ENCODE measurements at places on chromosomes 7 and 10. TPM values are rescaled to one million over a fixed set of nuclear protein-coding genes. Genes with fewer than 3 reads are reported as not detected.

Gene AKR1C8
- not detected for total RNA-seq

DNA sequence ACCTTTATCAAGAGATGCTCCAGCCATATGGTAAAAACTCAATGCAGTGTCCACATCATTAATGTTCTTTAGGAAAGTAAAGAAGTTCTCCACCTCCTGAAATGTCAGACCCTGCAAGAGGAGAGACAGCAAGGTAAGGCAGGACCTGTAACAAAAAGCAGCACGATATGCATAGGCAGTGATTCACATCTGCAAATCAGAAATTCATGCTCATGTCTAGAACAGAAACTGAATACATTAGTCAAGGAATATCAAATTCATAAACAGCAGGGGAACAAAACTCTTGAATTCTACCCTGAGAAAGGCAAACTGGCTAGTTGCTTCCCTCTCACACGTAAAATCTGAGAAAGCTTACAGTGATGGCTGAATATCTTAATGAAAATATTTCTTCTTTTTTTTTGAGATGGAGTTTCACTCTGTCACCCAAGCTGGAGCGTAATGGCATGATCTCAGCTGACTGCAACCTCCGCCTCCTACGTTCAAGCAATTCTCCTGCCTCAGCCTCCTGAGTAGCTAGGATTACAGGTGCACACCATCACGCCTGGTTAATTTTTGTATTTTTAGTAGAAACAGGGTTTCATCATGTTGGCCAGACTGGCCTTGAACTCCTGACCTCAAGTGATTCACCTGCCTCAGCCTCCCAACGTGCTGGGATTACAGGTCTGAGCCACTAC, 53.3 kb upstream of the DNAJB12 start:
- H3K27me3 ChIP-seq, result no peaks in the 10 kb centered on the region
- no peak overlapping the region for H3K27ac ChIP-seq
- H3K4me1 ChIP-seq, result no peaks in the 10 kb centered on the region
- peaks cover 1% of the 10 kb centered on the region for H3K36me3 ChIP-seq

- no peaks in the 10 kb centered on the region for H3K36me3 ChIP-seq
- no peak overlapping the region for H3K4me3 ChIP-seq
- peaks cover 26% of the 10 kb centered on the region for H3K4me1 ChIP-seq
These were observed 337.0 kb upstream of the GALNT17 start for GRCh38 chr7:70794962-70795361.

DNA sequence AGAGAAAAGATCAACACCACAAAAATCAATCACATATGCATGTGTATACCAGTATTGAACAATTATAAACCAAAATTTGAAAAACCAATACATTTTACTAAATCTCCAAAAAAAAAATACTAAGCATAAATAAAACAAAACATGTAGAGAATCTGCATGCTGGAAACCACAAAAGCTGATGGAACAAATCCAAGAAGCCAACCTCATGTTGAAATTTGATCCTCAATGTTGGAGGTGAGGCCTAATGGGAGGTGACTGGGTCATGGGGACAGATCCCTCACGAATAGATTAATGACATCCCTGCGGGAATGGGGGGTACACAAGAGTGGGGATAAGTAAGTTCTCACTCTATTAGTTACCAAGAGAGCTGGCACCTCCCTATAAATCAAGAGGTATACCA, 82.5 kb downstream of the OAT start:
- peaks cover 3% of the 10 kb centered on the region for H3K27me3 ChIP-seq
- H3K36me3 ChIP-seq, result no peaks in the 10 kb centered on the region
- no peaks in the 10 kb centered on the region for H3K4me1 ChIP-seq

GRCh38 chr10:46526682-46527038, 29.8 kb downstream of the GPRIN2 start:
- H3K4me3 ChIP-seq, result no peak overlapping the region
- H3K36me3 ChIP-seq, result no peaks in the 10 kb centered on the region
- H3K4me1 ChIP-seq, result peaks cover 12% of the 10 kb centered on the region
- no peak overlapping the region for H3K27ac ChIP-seq
- 0 out of 2 replicates have a peak, but pooled peaks cover 2% of the 10 kb centered on the region for H3K27me3 ChIP-seq

DNA sequence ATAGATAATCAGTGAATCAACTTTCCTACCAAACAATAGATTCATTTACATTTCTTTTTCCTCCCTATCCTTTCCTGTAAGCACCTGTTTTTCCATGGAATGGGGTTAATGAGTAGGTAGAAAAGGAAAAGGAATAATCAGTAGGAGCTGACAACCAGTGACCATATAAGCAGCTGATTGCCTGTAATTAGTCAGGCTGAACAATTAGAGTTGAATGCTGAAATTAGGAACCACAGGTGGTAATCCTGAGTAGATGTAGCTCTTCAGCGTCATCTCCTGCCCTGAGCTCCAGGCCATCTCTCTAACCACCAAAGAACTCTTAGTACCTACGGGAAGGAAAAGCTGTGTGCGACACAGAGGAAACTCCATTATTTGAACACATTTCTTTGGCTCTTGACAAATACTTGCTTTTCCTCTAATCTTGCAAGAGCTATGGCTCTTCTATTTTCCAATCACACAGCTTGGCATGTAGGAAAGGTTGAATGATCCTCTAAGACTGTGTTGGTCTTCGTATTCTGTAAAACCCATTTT, 63.8 kb downstream of the KLHDC10 start:
- no peak for DNase-seq
- H3K27ac ChIP-seq, result no peak overlapping the region
- peaks cover 39% of the 10 kb centered on the region for H3K36me3 ChIP-seq
- H3K4me3 ChIP-seq, result no peak overlapping the region
- H3K4me1 ChIP-seq, result no peaks in the 10 kb centered on the region

GRCh38 chr10:93073539-93074146, at the start of gene CYP26A1:
Gene CYP26A1, plus strand, starts transcription at chr10:93073893. Its CDS starts 42 bp downstream, at chr10:93073935.
- peaks cover 36% of the 10 kb centered on the region for H3K4me1 ChIP-seq
- DNase-seq, result no peak
- H3K27ac ChIP-seq, result no peak within 1 kb of the TSS
- peak within 1 kb of the TSS; percentile 56 for H3K4me3 ChIP-seq
- peaks cover 11% of the 10 kb centered on the region for H3K27me3 ChIP-seq
- H3K36me3 ChIP-seq, result no peaks in the 10 kb centered on the region

DNA sequence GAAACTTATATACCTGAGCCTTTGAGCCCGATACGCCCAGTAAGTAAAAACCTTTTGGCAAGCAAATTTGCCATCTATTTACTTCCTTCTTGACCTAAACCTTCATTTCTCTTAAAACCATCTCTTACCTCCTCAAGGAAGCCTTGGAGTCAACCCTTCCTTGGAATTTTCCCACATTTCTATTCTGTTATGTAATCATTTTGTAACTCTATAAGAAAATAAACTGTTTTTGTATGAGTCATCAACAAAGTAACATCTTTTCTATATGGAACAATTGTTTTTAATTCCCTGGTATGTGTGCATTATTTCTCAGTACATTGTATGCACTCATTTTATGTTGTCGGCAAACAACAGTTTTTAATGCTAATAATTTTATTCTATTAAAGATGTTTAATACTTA, 162.0 kb downstream of the TEX36 start:
- no peaks in the 10 kb centered on the region for H3K4me1 ChIP-seq
- H3K36me3 ChIP-seq, result no peaks in the 10 kb centered on the region
- H3K27ac ChIP-seq, result no peak overlapping the region
- no peak overlapping the region for H3K4me3 ChIP-seq

GRCh38 chr10:18261063-18261610, 120.9 kb downstream of the CACNB2 start:
- no peaks in the 10 kb centered on the region for H3K36me3 ChIP-seq
- no peak for DNase-seq
- peaks cover 8% of the 10 kb centered on the region for H3K4me1 ChIP-seq
- H3K27me3 ChIP-seq, result peaks cover 15% of the 10 kb centered on the region
- no peak overlapping the region for H3K4me3 ChIP-seq

DNA sequence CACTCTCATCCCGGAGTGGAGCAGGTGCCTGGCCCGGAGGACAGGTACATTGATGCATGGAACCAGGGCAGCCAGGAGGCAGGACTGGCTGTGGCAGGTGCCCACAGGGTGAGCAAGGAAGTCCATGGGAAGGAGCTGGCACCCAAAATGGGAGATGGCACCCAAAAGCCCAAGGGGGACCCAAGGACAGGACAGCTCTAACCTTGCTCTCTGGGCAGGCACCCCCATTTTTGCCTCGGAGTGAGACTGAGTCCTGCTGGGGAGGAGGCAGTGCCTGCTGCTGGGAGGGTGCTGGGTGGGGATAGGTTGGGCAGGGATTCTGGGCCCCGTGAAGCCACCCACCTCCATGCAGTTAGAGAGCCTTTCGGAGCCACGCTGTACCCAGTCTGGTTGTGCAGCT, 234.5 kb downstream of the TCERG1L start:
- no peak for DNase-seq
- no peak overlapping the region for H3K4me3 ChIP-seq
- no peak overlapping the region for H3K27ac ChIP-seq
- no peaks in the 10 kb centered on the region for H3K36me3 ChIP-seq
